ENCODE measurements at places on chromosomes 11 and 22. TPM values are rescaled to one million over a fixed set of nuclear protein-coding genes. Genes with fewer than 3 reads are reported as not detected.

Gene ZNF214
- total RNA-seq: 1.4 TPM

GRCh38 chr11:114181752-114182151 is 114.4 kb upstream of the NNMT start:
- no peak for DNase-seq

Gene PATE2
- not detected for total RNA-seq

Gene LMO1
- total RNA-seq: 0.40 TPM
